ENCODE measurements at places on chromosomes 1 and 21. TPM values are rescaled to one million over a fixed set of nuclear protein-coding genes. Genes with fewer than 3 reads are reported as not detected.

The TCP10L gene
- 1.6 TPM for total RNA-seq

The SPRR2A gene
- not detected for total RNA-seq

The RSBN1 gene
- total RNA-seq, result 27.7 TPM

The SUSD4 gene
- 0.49 TPM for total RNA-seq

The PRKAB2 gene
- 15.2 TPM for total RNA-seq

DNA sequence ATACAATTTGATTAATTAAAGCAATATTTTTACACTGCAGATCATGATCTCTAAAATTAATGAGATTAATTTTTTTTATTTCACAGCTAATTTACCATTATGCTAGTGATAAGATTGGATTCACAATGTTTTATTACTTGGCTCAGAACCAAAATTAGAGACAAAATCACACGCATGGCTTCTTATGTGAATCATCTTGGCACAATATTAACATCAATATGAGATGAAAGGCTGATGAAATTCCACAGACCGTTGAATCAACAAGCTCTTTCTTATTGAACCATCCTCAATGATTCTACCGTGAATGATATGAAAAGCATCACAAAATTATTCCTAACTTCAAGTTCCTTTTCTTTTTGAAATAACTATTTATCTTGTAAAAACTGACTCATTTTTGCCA lies 544.9 kb downstream of the KCNT2 start:
- no peak overlapping the region for H3K4me3 ChIP-seq
- H3K4me1 ChIP-seq, result peaks cover 11% of the 10 kb centered on the region
- no peak overlapping the region for H3K27ac ChIP-seq
- H3K27me3 ChIP-seq, result no peaks in the 10 kb centered on the region
- DNase-seq, result no peak

GRCh38 chr1:205505076-205505729 lies 734 bp downstream of the CDK18 start:
- peak overlapping the region; percentile 54 for H3K27ac ChIP-seq
- no peak for DNase-seq
- no peaks in the 10 kb centered on the region for H3K27me3 ChIP-seq
- peak overlapping the region; percentile 73 for H3K4me3 ChIP-seq
- H3K4me1 ChIP-seq, result peaks cover 41% of the 10 kb centered on the region
- H3K36me3 ChIP-seq, result no peaks in the 10 kb centered on the region

DNA sequence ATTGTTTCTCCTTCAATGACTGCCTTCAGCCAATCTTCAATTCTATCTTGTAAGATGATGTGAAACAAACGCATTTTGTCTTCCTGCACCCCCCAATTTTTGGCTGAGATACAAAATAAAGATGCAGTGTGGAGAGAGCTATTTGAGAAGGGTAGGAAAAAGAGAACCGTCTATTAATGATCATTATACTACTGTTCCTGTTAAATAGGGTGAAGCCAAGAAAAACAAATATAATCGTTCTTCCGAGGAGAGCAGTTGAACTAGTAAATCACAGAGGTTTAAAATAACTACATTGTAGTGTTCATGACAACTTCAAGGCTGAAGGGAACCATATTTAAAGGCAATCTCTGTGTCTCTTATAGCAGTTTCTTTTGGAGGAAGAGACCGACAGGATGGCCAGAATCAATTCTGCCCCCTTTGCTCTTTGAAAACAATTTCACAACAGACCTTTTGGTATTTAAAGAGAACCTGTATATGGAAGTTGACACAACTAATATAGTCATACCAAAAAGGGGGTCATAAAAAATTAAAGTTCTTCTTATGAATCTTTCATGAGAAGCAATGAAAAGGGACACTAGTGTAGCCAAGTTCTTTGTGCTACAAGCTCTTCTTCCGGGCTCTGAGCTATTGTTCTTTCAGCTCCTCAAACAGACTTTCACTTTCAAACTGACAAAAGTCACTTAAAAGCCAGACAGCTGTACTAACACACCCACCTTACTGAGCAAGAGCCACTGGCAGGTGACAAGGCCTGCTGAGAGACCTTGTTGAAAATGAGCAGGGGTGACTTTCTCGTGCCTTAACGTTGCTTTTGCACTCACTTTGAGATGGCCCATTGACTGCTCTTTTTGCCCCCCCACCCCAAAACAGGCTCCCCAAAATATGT lies 30.9 kb downstream of the PROX1 start:
- H3K4me1 ChIP-seq, result peaks cover 2% of the 10 kb centered on the region
- H3K4me3 ChIP-seq, result no peak overlapping the region
- H3K27ac ChIP-seq, result no peak overlapping the region
- DNase-seq, result no peak

DNA sequence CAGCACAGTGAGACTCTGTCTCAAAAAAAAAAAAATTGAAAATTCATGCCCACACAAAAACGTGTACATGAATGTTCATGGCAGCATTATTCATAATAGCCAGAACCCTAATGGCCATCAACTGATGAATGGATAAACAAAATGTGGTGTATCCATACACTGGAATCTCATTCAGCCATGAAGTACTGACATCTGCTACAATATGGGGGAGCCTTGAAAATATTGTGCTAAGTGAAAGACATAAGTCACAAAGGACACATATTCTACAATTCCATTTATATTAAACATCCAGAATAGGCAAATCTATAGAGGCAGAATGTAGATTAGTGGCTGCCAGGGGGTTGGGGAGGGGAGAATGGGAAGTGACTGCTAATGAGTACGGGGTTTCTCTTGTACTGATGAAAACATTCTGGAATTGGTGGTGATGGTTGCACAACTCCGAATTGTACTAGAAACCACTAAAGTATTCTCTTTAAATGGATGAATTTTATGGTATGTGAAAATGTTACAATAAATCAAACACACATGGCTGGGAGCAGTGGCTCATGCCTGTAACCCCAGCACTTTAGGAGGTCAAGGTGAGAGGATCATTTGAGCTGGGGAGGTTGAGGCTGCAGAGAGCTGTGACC lies 33.0 kb upstream of the KCNN3 start:
- H3K27ac ChIP-seq, result no peak overlapping the region
- no peaks in the 10 kb centered on the region for H3K4me1 ChIP-seq
- peaks cover 2% of the 10 kb centered on the region for H3K27me3 ChIP-seq
- no peaks in the 10 kb centered on the region for H3K36me3 ChIP-seq
- no peak for DNase-seq

DNA sequence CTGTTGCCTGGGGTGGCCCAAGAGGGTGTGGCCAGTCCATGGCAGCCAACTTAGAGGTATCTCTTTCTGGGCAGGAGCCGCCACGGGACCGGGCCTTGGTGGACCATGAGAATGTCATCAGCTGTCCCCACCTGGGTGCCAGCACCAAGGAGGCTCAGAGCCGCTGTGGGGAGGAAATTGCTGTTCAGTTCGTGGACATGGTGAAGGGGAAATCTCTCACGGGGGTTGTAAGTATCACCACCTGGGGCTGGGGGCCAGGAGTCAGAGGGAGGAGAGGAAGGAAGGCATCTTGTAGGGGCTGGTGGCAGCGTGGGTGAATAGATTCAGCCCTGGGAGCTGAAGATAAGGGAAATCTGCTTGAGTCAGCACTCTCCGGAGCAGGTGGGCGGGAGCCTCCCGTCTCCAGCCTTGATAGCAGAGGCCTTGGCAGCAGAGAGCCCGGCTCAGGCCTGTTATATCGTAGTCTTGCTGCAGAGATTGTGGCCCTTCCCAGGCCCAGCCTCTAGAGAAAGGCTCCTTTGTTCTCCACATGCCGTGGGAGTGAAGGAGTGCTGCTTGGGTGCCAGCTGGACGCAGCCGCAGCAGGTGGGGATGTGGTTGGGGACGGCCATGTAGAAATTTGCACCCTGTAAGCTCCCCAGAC lies 25.4 kb downstream of the PHGDH start:
- no peak overlapping the region for H3K4me3 ChIP-seq
- peaks cover 21% of the 10 kb centered on the region for H3K4me1 ChIP-seq
- no peak overlapping the region for H3K27ac ChIP-seq
- H3K36me3 ChIP-seq, result peaks cover 38% of the 10 kb centered on the region
- no peaks in the 10 kb centered on the region for H3K27me3 ChIP-seq
- DNase-seq, result no peak

- H3K27ac ChIP-seq, result no peak overlapping the region
- no peaks in the 10 kb centered on the region for H3K36me3 ChIP-seq
- H3K4me1 ChIP-seq, result no peaks in the 10 kb centered on the region
- H3K27me3 ChIP-seq, result no peaks in the 10 kb centered on the region
- no peak for DNase-seq
- no peak overlapping the region for H3K4me3 ChIP-seq
Observed at GRCh38 chr1:247469141-247469535, 11.2 kb upstream of the OR2B11 start.

DNA sequence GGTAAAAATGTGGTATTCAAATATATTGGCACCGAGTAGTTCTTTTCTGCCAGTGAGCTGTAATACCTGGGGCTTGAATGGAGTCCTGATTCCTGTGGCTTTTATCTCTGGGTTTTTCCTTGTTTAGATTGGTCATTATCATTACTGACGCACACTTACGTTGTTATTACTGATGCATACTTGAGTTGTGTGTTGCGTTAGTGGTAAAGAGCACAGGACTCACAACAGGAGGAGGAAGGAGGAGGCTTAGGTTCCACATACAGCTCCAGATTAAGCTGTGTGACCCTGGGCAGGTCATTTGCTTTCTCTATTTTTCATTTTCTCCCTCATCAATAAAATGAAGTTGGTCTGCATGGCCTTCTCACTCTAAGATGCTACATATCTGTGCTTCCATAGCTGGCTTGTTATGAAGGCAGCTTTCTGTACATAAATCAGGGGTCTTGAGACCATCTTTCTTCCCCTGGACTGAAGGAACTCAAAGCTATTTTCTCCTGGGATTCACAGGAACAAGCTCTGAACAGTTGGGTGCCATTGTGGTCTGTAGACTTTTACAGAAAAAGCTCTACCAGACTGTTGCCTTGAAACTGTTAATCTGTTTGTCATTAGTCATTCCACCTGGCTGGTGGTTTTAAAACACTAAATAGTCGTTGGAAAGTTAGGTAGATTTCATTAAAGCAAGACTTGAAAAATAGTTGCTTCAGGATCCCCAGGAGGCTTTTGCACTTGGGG lies 5.6 kb downstream of the ARID1A start:
- no peak overlapping the region for H3K27ac ChIP-seq
- no peak for DNase-seq
- H3K4me1 ChIP-seq, result peaks cover 15% of the 10 kb centered on the region

- H3K36me3 ChIP-seq, result peaks cover 21% of the 10 kb centered on the region
- H3K27me3 ChIP-seq, result no peaks in the 10 kb centered on the region
- DNase-seq, result no peak
- H3K27ac ChIP-seq, result no peak overlapping the region
- no peaks in the 10 kb centered on the region for H3K4me1 ChIP-seq
Observed at GRCh38 chr1:173886746-173887611, 18.8 kb downstream of the ZBTB37 start.

DNA sequence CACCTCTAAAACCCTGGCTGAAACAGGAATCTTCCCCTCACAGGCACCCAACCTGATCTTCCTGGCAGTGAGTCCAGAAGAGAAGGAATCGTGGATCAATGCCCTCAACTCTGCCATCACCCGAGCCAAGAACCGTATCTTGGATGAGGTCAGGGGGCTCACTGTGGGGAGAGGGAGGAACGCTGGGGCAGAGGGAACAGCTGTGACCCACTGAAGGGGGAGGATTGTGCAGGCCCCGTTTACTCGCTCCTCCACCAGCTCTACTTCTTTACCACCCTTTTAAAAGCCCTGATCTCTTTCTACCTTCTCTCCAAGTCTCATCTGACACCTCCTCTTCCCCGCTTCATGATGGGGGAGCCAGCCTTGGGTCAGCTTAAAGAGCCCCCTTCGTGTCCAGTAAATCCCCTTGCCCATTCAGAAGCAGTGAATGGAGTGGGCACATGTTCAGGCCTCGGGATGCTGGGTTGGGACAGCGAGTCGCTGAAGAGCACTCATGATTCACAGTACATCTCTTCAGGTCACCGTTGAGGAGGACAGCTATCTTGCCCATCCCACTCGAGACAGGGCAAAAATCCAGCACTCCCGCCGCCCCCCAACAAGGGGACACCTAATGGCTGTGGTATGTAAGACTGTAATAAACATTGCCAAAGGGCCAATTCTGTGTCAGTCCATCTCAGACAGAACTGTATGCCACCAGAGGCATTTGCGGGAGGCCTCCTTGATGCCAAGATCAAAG lies 7.3 kb downstream of the PLEKHO1 start:
- peaks cover 57% of the 10 kb centered on the region for H3K36me3 ChIP-seq
- no peak for DNase-seq
- H3K4me1 ChIP-seq, result peaks cover 38% of the 10 kb centered on the region
- H3K27ac ChIP-seq, result peak overlapping the region; percentile 61
- H3K4me3 ChIP-seq, result no peak overlapping the region

DNA sequence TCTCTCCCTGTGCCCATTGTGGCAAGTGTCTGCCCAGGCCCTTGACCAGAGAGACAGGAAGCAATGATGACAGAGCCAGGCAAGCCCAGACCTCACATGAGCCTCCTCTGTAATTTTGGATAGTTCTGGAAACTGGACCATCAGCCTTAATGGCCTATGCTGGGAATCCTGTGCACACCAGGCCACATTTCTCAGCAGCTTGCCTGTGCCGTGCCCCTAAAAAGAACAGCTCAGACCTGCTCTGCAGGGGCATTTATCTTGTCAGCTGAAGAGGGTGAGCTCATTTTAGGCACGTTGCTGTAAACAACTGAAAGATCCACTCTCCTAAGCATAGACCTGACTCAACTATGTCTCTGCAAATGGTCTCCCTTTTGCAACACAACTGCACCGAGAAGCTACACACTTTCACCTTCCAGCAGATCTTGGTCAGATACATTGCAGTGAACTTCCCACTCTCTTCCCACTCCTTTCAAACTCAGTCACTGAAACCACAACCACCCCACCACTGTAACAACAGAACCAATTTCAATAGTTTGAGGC lies 53.5 kb upstream of the BACH1 start:
- no peaks in the 10 kb centered on the region for H3K36me3 ChIP-seq
- no peak for DNase-seq
- no peak overlapping the region for H3K4me3 ChIP-seq
- peaks cover 14% of the 10 kb centered on the region for H3K4me1 ChIP-seq

GRCh38 chr1:206698011-206698410 lies 13.3 kb downstream of the MAPKAPK2 start:
- H3K27ac ChIP-seq, result no peak overlapping the region
- no peak overlapping the region for H3K4me3 ChIP-seq
- DNase-seq, result no peak
- peaks cover 10% of the 10 kb centered on the region for H3K36me3 ChIP-seq
- H3K27me3 ChIP-seq, result no peaks in the 10 kb centered on the region
- peaks cover 46% of the 10 kb centered on the region for H3K4me1 ChIP-seq

- H3K4me1 ChIP-seq, result no peaks in the 10 kb centered on the region
- no peak overlapping the region for H3K4me3 ChIP-seq
- H3K27ac ChIP-seq, result no peak overlapping the region
- no peaks in the 10 kb centered on the region for H3K36me3 ChIP-seq
- H3K27me3 ChIP-seq, result peaks cover 71% of the 10 kb centered on the region
- DNase-seq, result no peak
Observed at GRCh38 chr1:18085387-18086074, 22.1 kb upstream of the IGSF21 start.

- peaks cover 11% of the 10 kb centered on the region for H3K4me1 ChIP-seq
- no peak for DNase-seq
- no peaks in the 10 kb centered on the region for H3K27me3 ChIP-seq
- peak overlapping the region; percentile 64 for H3K27ac ChIP-seq
- no peak overlapping the region for H3K4me3 ChIP-seq
- H3K36me3 ChIP-seq, result no peaks in the 10 kb centered on the region
Observed at GRCh38 chr1:27590917-27591508, 12.9 kb downstream of the AHDC1 start.

GRCh38 chr21:34004974-34005373 lies 68.4 kb upstream of the MRPS6 start:
- H3K36me3 ChIP-seq, result no peaks in the 10 kb centered on the region
- H3K27me3 ChIP-seq, result no peaks in the 10 kb centered on the region
- DNase-seq, result no peak
- no peaks in the 10 kb centered on the region for H3K4me1 ChIP-seq

- H3K27me3 ChIP-seq, result no peaks in the 10 kb centered on the region
- peaks cover 2% of the 10 kb centered on the region for H3K36me3 ChIP-seq
- peaks cover 75% of the 10 kb centered on the region for H3K4me1 ChIP-seq
- peak overlapping the region; percentile 93 for H3K4me3 ChIP-seq
Observed at GRCh38 chr1:167722870-167723251, 1.1 kb downstream of the MPZL1 start.
